GDM1 (cell line): ENCODE measurements at places on chromosomes 1 and 21.

- no peak for DNase-seq
Observed at GRCh38 chr1:2109581-2110021, 59.4 kb downstream of the PRKCZ start.

DNA sequence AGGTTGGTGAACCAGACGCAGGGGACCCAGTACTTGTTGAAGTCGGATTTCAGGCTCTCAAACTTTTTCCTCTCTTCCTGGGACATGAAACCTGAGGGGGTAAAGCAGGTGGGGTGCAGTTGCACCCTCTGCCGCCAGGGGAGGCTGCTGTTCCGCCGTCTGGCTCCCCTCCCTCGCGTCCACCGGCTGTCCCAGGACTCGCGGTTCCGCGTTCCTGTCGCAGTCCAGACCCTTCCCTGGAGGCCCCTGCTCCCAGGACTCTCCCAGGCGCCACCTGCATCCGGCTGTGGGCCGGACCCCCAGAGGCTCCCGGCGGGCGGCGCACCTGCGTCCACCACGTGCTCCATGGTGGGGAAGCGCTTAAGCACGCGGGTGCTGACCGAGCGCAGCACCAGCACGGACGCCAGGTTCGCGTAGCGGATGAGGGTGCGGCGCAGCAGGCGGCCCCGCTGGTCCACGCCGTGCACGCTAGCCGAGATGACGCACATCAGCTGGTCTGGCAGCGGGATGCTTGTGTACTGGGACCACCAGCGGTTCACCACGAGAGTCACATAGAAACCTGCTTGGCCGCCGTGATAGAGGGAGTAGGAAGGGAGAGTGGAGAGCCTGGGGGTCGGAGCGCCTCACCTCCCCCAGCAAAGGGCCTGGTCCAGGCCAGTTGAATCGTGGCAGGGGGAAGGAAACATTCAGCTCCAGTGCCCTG is 1.7 kb downstream of the BEST4 start:
- DNase-seq: peak; percentile 9

GRCh38 chr21:14613486-14614224 is 67.5 kb upstream of the SAMSN1 start:
- no peak for DNase-seq

DNA sequence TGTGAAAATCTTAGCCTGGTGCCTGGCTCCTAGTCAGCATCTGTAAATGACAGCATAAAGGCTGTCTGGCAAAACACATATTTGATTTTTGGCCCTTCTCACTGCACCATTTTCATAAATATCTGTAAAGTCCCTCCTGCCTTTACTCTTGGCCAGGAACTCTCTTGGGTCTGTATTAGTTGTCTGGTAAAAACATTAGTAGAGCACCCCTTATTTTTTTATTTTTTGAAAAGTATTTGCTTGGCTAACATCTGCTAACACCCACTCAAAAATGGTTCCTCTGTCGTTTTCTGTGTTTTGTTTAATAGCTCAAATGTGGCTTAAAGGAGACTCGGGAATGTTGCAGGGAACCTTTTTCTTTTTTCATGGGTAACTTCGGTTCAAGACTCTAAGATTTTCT is 293.4 kb downstream of the HMCN1 start:
- DNase-seq: no peak

GRCh38 chr1:230176871-230177411 is 109.9 kb downstream of the GALNT2 start:
- DNase-seq: no peak

DNA sequence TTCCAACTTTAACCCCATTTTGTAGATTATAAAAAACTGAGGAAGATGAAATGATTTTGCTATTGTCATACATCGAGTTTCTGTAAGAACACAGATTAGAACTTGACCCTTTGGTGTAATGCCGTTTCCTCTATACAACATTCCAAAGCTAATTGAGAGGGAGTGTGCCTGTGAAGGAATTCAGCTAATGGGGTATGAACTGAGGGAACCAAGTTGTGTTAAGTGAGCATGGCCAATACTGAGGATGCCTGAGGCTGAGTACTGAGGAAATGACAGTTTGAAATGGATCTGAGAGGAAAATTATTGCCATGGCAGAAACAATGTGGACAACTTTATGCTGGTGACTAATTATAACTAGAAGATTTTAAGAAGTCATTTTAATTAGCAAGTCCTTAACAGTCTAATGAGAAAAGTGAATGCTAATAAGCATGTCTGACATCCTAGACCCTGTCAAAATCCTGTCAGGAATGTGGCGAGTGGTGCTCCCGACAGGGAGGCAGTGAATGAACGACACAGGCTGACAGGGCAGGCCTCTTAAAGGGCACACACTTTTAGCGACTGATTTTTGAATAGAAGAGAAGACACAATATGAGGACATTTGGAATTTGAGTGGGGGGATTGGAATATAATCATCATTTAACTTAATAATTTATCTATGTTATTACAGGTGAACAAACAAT is 262.5 kb downstream of the HLX start:
- no peak for DNase-seq

DNA sequence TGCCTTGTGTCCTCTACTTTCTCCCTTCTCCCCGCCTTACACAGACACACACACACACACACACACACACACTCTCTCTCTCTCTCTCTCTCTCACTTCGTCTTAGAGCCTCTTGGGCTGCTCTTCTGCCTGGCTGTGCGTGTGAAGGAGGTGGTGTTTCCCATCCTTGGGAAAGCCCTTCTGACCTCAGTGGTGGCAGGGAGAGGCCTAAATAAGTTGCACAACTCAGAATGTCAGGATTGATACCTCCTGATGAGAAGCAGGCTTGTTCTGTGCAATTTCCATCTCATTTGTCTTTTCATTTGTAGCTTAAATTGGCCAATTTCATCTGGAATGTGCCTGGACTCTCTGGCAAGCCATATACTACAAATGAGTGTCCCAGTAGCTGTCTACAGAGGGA is 25.0 kb downstream of the LRRN2 start:
- no peak for DNase-seq
